Non-pigmented ciliary epithelial cell (primary cell): ENCODE measurements at places on chromosomes 2 and 18.

DNA sequence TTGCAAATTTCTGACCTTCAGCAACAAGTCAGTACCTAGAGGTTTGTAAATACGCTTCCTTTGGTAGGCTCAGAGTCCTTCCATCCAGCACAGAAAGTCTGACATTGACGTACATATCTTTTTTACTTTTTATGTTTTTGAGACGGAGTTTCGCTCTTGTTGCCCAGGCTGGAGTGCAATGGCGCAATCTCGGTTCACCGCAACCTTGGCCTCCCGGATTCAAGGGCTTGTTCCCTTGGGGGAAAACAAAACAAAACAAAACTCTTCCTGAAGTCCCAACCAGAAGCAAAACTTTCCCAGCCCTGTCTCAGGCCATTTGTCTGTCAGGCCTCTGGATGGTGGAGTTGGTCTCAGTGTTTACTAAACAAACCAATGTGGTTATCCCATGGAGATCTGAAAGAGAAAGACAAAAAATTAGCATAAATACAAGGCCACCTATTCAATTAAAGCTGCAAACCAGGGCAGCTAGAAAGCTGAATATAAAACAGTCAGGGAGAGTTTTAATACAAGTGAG lies 29.6 kb upstream of the ATL2 start:
- DNase-seq = no peak

DNA sequence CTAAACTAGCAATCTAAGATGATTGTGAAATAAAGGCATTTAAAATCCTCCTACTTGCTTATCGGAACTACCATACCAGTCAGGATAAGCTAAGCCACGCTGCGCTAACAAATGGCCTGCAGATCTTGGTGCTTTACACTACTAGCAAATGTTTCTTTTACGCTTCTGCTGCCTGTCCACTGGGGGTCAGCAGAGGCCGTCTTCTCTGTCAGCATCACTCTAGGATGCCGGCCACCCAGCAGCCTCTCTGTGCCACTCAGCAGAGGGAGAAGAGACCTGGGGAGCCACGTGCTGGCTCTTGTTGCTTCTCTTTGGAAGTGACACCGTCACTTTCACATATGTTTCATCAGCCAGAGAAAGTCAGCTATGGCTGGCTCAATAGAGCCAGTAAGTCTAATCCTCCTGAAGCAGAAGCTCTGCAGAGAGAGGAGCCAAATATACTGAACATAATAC lies 36.6 kb downstream of the COPS8 start:
- peak; percentile 30 for DNase-seq

- DNase-seq = no peak
These were observed 2.3 kb downstream of the PIKFYVE start for GRCh38 chr2:208268156-208268952.

- no peak for DNase-seq
These were observed 8.4 kb downstream of the ACSL3 start for GRCh38 chr2:222869252-222869560.

DNA sequence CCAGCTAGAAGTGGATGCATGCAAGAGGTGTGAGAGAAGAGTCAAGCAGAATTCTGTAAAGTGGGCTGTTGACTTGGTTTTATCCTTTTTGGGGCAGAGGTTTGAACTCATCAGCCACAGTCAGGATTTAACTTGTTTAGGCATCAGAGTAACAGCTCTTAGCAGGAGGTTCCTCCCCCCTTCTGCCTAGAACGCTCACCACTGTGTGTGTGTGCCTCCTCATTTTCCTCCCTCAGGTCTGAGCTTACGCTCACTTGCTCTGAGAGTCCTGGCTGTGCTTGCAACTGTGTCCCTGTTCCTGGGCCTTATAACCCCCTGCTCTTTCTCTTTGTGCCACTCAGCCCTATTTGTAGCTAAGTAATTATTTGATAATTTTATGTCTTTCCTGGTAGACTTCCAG lies 167.9 kb downstream of the TMEM182 start:
- DNase-seq = no peak

DNA sequence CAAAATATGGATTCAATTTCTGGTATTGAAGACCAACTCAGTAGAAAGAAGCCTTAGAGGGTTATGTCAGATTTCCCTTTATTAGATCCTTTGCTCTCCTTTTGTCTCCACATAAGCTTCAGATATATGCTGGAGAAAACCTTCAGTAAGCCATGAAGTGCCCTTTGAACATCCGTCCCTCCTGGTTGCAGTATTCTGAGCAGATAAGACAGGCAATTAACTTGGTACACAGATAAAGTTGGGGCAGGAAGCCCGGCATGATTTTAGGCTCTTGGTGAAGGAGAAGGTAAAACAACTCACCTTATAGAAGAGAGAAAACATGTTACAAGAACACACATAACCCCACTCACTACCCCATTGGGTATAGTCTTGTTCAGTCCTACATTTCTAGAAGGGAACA lies 76.4 kb downstream of the SRD5A2 start:
- DNase-seq = no peak

DNA sequence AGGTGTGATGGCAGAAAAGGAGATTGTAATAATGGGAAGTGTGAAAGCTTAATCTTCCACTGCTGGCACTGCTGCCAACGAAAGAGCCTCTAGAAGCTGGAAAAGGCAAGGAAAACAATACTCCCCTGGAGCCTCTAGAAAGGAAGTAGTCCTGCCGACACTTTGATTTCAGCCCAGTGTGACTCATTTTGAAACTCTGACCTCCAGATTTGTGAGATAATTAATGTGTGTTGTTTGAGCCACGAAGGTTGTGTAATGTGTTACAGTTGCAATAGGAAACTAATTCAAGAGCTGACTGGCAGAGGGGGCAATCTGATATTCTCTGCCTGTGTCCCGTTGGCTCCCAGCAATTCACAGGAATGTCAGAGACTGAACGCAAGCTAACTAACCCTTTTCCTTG lies 219.2 kb upstream of the UBE2E3 start:
- no peak for DNase-seq

- no peak for DNase-seq
These were observed 43.6 kb downstream of the KCNG3 start for GRCh38 chr2:42450136-42450535.

DNA sequence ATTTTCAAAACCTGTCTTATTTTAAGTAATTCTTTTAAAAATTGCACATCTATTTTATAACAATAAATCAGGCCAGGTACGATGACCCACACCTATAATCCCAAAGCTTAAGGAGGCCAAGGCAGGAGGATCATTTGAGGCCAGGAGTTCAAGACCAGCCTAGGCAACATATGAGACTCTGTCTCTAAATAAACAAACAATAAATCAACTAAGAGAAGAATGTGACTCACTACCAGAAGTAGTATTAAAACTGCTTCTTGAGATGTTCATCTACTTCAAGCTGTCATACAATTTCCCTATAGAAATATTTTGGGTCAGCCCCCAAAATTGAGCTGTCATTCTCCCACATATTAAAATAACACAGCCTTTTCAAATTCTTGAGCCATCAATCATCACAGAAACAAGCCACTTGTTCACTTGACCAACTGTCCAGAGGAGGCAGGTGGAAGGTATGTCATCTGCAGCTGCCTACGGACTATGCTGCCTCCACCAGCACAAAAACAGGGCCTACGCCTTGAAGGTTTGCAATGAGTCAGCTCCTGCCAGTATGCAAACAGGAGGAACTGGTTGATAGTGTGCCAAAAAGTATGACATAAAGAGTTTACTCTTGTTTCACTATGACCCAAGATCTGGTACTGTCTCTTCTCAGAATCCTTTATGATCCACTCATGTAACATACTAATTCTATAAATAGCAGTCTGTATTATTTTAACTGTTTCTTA lies 33.6 kb downstream of the KIDINS220 start:
- peak; percentile 89 for DNase-seq
